ENCODE measurements at places on chromosomes 1 and 21.

- no peak for DNase-seq
Measured at GRCh38 chr1:67664048-67664447, 21.0 kb upstream of the GADD45A start.

- DNase-seq: no peak
Measured at GRCh38 chr1:224539971-224540370, 76.1 kb upstream of the CNIH3 start.

DNA sequence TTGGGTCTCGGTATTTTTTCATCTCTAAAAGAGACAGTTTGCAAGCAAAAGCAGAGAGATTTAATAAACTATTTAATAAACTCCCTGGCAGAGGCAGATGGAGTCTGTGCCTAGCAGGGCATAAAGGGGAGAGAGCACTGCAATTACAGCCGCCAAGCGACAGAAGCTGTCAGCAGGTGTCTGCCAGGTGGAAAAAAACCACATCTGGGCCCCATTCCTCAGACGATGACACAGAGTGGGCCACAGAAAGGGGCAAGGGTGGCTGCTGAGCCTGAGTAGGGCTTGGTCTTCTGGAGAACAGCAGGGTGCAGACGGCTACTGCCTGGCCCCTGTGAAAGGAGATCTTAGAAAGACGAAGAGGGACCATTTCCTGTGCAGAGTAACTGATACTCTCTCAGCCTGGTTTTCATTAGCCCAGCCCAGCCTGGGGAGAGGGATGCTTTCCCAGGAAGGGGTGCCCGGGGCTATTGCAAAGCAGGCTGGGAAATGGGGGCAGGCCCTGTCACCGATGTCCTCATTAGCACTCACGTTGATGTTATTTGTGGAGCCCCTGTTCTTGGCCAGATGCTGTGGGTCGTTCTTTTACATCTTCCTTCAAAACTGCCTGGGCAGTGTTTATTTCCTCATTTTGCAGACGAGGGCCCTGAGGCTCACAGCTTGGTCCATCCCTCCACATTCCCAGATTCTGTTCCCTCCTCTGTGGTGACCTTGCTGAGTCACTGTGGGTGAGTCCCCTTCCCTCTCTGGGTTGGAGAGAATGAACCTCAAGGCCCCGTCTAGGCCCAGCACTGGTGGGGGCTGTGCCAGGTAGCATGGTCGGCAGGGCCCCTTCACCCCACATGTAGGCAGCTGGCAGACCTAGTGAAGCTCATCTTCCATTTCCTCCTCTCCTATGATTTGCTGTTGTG, 472.7 kb downstream of the PTPRU start:
- DNase-seq: peak; percentile 76

DNA sequence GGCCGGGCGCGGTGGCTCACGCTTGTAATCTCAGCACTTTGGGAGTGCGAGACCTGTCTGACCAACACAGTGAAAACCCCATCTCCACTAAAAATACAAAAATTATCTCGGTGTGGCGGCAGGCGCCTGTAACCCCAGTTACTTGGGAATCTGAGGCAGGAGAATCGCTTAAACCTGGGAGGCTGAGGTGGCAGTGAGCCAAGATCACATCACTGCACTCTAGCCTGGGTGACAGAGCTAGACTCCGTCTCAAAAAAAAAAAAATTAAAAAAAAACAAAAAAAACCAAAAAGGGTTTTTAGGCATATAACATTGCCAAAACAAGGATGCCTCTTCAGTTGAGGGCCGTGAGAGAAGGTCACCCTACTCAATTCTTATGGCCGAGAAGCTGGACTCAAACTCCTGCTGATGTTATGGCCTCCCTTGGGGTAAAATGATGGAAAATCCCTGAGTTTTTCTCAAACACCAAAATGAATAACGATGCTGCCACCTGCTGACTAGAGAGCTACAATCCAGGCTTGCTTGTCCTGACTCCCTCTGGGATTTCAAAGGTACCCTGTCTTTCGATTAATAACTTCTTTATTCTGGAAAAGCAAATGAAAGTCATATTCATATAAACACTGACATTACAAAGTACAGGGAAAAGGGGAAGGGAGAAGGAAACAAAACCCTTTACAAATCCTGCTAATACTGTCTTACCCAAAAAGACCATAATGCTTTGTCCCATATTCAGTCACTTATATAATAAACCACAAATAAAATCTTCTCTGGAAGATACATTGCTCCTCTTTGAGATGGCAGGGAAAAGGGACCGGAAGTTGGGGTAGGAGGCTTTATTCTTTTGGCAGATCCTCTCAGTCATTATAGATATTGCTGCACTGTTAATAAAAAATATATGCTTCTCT, 10.7 kb downstream of the RAB42 start:
- peak; percentile 70 for DNase-seq

- DNase-seq: peak; percentile 89
Measured at GRCh38 chr1:55048453-55049270, 9.3 kb downstream of the PCSK9 start.

DNA sequence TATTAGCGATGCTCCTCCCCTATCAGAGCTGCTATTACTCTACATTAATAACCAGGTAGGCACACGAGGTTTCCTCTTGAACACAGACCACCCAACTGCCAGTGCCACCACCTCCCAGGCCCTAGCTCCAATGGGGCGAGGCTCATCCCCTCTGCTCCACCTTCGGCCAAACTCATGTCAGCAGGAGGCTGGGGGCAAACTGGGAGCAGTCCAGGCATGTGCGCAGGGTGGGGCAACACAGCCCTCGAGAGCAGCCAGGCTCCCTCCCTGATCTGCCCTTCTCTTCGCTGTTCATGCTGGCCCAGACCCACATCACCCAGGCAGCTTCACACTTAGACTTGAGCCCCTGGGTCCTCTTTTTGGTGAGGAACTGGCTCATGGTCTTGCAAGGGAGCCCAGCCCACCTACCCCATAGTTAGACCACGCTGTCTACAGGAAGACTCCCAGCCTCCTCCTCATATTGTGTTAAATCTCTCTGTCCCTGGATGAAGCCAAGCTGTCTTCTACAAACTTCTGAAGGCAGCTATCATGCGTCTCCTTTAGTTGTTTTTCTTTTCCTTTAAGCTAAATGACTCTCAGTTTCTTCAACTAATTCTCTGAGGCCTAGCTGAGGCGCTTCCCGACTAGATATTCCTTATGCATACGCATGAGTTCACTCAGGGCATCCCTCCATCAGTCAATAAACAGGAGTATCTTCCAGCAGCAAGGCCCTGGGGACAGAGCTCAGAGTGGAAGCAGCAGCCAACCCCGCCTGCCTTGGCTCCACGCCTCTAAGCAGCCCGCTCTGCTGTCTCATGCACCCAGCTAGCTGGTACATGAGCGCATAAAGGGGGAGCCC, 12.0 kb downstream of the TMEM9 start:
- no peak for DNase-seq

- DNase-seq: no peak
Measured at GRCh38 chr1:115123116-115123515, 33.8 kb upstream of the TSPAN2 start.

DNA sequence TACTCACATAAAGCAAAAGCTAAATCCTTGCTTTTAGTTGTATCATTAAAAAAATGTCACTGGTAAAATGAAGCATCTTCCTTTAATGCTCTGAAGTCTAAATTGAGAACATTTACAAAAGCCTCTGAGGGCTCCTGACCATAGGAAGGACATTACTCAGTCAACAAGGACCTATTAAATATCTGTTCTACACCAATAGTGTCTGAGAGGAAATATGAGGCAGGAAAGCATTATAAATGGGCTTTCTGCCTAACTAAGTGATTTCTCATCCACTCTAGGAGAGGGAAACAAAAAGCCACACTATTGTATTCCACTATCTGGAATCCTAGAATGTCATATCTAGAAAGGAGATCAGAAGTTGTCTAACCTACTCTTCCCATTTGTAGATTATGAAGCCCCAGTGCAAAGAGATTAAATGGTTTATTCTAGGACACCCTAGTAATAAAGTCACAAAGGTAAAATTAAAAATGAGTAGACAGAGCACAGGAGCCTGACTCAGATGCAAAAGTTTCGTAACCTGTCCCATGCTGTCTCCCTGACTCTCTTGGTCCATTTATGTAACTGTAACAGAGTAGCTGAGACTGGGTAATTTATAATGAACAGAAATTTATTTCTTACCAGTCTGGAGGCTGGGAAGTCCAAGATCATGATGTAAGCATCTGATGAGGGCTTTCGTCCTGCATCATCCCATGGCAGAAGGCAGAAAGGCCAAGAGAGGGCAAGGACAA, 17.6 kb downstream of the RGS1 start:
- no peak for DNase-seq
